ENCODE measurements at places on chromosomes 16 and 17.

- no peak for DNase-seq
These were observed 9.2 kb upstream of the PRR29 start for GRCh38 chr17:63988741-63989621.

DNA sequence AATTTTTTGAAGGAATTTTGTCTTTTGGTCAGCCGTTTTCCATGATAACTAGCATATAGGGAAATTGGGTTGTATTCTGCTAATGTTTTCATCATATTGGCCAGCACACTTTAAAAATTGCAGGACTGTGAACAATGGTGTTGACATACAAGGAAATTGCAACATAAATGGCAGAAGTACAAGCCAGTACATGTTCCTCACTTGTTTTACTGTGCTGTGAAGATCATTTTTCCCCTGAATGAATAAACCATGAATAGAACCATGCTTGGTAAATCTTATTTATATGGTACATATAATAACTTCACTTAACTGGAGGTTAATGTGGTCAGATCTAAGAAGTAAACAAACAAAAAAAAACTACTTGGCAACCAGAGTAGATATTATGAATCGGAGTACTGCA, 22.8 kb downstream of the OMG start:
- peak; percentile 21 for DNase-seq

DNA sequence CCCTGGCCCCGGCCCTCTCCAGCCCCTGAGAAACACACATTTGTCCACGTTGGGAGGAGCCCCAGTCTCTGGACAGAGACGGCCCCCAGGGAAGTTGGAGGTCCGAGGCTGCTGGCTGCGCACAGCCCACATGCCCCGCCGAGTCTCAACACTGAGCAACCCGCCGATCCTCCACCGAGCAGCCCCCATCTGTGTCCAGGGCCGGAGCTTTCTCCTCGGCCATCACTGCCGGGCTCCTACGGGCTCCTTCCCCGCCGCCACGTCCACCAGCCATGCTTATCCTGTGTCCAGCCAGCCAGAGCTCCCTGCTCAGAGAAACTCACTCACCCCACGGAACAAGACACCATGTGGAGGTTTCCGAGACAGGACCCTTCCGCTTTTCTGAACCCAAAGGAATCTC, 103.3 kb downstream of the ENGASE start:
- no peak for DNase-seq

DNA sequence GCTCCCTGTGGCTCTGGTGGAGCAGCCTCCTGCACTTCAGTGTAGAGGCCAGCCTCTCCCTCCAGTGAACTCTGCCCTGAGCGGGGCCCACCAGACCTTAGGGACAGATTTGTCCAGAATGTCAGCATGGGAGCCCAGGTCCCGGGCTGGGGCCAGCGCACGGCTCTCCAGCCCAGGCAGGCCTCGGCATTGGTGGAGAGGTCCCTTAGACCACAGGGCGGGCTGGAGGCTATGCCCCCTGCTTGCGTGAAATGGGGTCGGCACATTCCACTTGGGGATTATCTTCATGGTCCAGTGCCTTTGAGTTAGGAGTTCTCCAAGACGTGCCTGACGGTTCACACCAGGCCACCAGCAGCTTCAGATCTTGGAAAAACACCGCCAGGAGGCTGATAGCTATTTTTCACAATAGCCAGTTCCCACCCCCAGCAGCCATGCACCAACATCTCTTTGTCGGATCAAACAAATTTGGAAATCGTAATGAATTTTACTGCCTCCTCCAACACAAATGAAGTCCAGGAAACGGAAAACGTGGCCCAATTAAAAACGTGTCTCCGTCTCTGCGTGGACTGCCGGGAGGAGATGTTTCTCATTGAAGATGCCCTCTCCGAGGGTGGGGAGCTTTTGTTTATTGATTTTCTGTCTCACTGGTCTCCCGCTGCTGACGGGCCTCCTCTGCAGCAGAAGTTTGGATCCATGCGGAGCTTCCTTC, 110.0 kb upstream of the CIBAR2 start:
- DNase-seq = no peak

GRCh38 chr17:35129973-35130351, 8.5 kb downstream of the FNDC8 start:
- DNase-seq = no peak

GRCh38 chr16:19583665-19584300, 28.3 kb downstream of the VPS35L start:
- DNase-seq = peak; percentile 5

DNA sequence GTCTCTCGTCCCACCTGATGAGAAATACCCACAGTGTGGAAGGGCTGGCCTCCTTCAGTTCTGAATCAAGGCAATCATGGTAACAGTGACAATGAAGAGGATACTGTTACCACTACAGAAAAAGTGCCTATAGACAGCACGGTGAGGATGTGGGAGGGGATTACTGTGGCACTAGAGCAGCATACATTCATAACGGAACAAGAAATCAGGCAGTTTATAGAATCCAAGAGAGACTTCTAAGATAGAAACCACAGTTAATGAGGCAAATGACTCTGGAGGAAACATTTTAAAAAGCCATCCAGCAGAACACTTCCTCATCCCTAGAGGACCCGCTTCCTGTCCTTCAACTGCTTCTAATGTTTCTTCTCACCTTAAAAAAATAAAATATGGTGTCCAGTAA, 2.7 kb downstream of the RUSF1 start:
- DNase-seq = no peak

GRCh38 chr17:559551-560431, 154.8 kb downstream of the VPS53 start:
- no peak for DNase-seq

DNA sequence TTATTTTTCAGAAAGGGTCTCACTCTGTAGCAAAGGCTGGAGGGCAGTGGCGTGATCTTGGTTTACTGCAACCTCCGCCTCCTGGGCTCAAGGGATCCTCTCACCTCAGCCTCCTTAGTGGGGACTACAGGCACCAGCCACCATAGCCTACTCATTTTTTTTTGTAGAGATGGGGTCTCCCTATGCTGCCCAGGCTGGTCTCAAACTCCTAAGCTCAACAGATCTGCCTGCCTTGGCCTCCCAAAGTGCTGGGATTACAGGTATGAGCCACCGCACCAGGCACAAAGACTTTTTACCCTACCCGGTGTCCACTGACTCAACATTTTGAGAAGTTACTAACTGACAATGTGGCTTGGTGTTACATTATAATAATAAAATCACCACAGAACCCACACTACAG, 7.2 kb downstream of the GRB2 start:
- no peak for DNase-seq

GRCh38 chr16:26058326-26058725, 366.6 kb downstream of the HS3ST4 start:
- DNase-seq = no peak

DNA sequence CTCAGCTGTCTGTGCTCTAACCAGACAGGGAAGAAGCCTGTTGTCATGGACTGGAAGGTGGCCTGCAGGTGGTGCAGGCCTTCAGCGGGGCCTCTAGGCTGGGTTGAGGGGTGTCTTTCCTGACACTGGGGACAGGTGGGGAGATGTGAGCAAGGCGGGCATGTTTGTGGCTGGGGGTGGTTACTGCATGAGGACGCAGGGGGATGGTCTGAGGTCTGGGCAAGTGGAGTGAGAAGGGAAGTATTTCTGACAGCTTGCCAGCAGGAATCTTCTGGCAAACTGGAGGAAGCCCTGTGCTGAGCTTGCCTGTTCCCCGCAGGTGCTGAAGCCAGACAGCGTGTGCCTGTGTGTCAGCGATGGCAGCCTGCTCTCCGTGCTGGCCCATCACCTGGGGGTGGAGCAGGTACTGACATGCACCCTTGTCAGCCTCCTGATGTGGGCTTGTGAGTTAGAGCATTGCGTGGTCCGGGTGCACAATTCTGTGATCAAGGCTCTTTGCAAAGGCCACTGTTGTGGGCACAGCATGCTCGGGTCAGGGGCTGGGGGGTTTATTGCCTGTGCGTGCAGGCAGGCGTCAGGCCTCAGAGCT, 36.2 kb downstream of the PRMT7 start:
- DNase-seq = no peak

DNA sequence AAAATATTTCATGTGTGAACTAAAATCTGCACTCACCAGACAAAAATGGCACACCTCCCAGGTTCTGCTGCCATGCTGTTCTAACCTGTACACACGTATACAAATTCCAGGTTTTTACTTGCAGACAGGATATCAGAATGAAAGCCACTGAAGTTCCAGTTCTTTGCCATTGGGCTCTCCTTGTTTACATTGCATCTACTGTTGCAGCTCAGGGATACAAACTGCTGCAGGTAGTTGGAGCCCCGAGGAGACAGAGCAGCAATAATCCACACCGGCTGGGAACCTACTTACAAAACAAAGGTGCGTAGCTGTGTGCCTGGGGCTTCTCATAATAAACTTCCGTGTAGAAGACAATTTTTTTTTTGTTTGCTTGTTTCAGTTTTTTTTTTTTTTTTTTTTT, 59.6 kb downstream of the HAPSTR1 start:
- DNase-seq = no peak

DNA sequence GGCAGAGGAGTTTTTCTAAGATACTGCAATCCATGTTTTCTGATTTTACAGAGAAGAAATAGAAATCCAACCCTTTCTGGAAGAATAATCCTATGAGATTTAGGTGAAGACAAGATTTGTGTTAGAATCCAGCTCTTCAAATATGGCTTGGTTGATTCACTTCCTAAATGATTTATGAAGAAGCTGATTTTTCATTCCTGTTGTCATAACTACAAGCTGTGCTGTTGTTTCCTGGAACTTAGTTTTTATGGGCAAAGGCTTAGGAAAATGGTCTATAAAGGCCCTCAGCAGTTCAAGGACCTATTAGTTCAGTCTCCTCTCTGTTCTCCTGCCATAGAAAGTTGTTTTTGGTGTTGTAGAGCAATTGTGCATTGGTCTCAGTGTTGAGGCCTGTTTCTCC, 174.2 kb upstream of the FAM20A start:
- DNase-seq = no peak

DNA sequence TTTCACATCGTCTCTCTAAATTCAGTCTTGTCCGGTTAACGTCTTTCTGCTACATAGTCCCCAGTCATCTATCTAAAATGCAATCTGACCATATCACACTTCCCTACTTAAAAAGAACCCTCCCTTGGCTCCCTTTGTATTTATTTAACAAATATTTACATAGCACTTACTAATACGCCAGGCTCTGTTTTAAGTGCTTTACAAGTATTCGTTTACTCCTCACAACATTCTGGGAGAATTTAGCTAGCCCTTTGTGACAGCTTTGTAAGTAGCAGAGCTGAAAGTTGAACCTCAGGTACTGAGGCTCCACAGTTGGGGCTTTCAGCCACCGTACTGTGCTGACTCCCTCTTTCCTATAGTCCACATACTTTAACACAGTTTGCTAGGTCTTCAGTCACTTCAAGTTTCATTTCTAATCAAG, 9.2 kb downstream of the PAFAH1B1 start:
- DNase-seq = no peak

DNA sequence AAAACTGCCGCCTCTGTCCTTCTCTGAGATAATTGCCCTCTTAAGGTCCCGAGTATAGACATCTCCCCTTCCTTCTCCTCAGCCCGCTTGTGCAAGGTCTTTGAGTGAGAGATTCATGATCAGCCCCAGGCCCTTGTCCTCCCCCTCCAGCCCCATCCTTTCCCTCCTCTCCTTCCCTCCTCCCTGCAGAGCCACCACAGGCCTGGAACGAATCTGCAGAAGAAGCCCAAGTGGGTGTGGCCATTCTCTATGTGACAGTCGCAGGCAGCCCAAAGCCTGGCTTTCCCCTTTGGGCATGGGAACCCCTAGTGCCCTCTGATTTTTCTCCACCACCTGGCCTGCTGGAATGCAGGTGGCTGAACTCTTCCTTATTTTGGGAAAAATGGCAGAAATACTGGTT, 7.2 kb upstream of the NDRG4 start:
- no peak for DNase-seq

GRCh38 chr17:48907713-48908046, 527 bp upstream of the UBE2Z start:
- DNase-seq = no peak

GRCh38 chr17:33220036-33220435, 73.1 kb downstream of the ASIC2 start:
- DNase-seq = no peak

- DNase-seq = no peak
These were observed 2.3 kb downstream of the SHISA9 start for GRCh38 chr16:12903407-12904328.

GRCh38 chr16:1510941-1511351, 17.8 kb downstream of the TELO2 start:
- DNase-seq = no peak

- no peak for DNase-seq
These were observed 7.1 kb upstream of the RHBDL3 start for GRCh38 chr17:32258383-32259140.

DNA sequence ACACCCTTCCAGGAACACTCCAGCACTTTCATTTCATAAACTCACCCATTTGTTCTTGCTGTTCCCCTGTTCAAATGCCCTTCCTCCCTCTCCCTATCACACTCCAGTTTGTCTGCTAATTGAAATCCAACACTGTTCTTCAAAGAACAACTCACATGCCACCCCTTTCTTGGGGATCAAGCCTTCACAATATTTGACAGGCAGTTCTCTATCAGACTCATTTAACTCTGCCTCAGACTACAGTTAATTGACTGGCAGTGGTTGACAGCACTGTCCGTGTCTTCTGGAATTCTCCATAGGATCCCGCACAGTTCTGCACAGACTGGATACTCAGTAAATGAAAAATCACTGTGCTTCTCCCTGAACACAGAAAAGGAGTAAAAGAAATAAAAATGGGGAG, 87.8 kb downstream of the PMP22 start:
- DNase-seq = no peak

DNA sequence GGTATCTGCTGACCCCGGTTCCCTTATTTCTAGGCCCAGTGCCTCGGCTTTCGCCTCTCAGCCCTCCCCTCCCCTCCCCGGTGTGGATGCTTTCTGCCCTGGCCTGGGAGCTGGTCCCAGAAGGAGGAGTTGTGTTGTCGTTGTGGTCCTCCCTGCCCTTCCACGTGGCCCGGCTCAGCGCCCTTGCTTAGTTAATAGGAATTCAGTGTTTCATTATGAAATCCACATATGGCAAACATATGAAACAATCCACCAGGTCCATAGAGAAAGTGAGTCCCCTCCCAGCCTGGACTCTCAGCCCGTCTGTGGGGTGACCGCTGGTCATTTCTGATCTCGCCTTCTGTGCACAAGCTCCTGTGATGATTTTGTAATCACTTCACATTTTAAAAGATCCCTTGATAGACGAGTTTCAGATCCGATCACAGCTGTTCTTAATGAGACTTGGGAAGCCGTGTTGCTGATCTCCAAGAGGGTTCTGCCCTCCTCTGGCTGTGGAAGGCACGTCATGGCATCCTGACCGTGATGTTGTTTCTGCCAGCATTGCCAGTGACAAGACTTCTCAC, 112.1 kb downstream of the BANP start:
- DNase-seq = no peak

GRCh38 chr16:1743376-1744337, 27.7 kb downstream of the NME3 start:
- no peak for DNase-seq

DNA sequence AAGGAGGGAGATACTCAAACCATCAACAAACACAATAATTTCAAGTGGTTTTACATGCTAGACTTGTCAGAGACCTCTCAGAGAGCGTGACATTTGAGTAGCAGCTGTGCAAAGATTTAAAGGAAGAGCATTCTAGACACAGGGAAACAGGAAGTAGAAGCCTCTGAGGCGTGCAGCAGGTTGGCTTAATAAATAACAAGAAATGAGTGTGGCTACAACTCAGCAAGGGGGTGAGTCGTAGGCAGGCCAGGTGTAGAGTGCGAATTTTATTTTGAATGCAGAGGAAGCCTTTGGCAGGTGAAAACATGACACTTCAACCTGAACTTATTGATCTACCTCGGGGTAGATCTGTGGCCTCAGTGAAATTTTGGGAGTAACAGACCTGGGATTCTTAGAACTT, 73.2 kb upstream of the MRTFB start:
- no peak for DNase-seq

GRCh38 chr17:70235252-70235651, 65.9 kb downstream of the KCNJ2 start:
- no peak for DNase-seq

Data from NCI-H1436 treated with DMSO at 0.1 percent for 48 hours (cell line).